ENCODE measurements at places on chromosomes 6 and 20. TPM values are rescaled to one million over a fixed set of nuclear protein-coding genes. Genes with fewer than 3 reads are reported as not detected.

- DNase-seq = no peak
Measured at GRCh38 chr20:475463-476357, 13.4 kb upstream of the TBC1D20 start.

The KHDC1L gene
- total RNA-seq = not detected

The RAD21L1 gene
- not detected for total RNA-seq

The TEAD3 gene
- 19.2 TPM for total RNA-seq

GRCh38 chr6:19789100-19789803 lies 47.9 kb upstream of the ID4 start:
- DNase-seq = no peak

GRCh38 chr6:37239526-37239925 lies 18.0 kb upstream of the TBC1D22B start:
- no peak for DNase-seq

All from neural crest cell (in vitro differentiated cells).